ENCODE measurements at places on chromosomes 6 and 20. TPM values are rescaled to one million over a fixed set of nuclear protein-coding genes. Genes with fewer than 3 reads are reported as not detected.

The ZC3H12D gene
- total RNA-seq, result 0.37 TPM

The SLC22A16 gene
- total RNA-seq, result not detected

The LGSN gene
- total RNA-seq, result not detected

The NHSL1 gene
- 1.8 TPM for total RNA-seq

The SOX18 gene
- 0.12 TPM for total RNA-seq

The CPXM1 gene
- 3.5 TPM for total RNA-seq

The SEC23B gene
- 87.4 TPM for total RNA-seq

The UFL1 gene
- total RNA-seq, result 48.4 TPM

The METTL24 gene
- total RNA-seq, result 0.50 TPM

The CRISP3 gene
- not detected for total RNA-seq

The GPR6 gene
- total RNA-seq, result not detected

The SNPH gene
- total RNA-seq, result 14.6 TPM

The WFDC10B gene
- not detected for total RNA-seq

The PACSIN1 gene
- not detected for total RNA-seq

Data from uterine smooth muscle cell (primary cell).